Lower lobe of right lung (tissue), 2 donors: ENCODE measurements at places on chromosomes 6 and 20. TPM values are rescaled to one million over a fixed set of nuclear protein-coding genes. Genes with fewer than 3 reads are reported as not detected.

DNA sequence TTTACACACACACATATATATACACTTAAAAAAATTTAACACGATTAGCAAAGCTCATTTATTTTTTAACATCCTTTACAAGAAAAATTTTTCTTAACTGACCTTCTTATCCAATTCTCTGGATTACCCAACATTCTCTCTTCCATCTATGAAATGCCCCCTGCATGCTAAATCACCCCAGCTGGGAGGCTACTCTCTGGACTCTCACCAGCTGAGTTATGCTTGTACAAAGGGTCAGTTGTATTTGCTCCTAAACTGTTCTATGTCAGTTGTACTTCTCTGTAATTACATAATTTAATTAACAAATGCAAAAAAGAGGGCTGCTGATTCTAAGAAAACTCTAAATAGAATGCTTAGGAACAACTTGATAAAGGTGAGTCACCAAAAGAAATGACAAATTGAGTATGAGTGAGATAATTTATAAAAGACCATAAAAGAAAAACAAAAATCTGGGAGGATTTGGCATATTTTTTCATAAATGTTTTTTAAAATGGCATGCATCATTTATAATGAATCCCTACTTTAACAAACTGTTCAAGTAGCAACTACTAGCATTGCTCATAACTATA is 120.5 kb downstream of the KIF13A start:
- H3K4me1 ChIP-seq = peaks cover 38% of the 10 kb centered on the region
- H3K27me3 ChIP-seq = no peaks in the 10 kb centered on the region
- no peak overlapping the region for H3K4me3 ChIP-seq

- no peak overlapping the region for H3K4me3 ChIP-seq
- H3K36me3 ChIP-seq = no peaks in the 10 kb centered on the region
- H3K27me3 ChIP-seq = no peaks in the 10 kb centered on the region
Observed at GRCh38 chr6:36720251-36721141, 22.9 kb downstream of the RAB44 start.

DNA sequence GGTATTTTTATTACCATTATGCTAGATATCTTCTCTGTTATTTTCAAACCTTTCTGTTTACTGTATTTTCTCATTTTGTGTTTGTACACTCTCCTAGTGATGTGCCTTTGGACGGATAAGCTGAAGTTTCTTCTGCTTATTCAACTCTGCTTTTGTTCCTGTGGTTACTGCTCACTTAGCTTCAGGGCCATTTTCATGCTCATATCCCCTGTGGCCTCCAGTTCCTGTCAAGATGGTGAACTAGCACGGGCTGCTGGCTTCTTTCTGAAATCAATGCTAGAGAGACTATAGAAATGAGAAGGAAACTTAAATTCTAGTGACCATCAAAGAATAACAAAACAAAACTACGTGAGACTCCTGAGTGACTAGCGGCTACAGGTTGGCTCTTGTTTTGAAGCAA is 6.8 kb upstream of the CST8 start:
- no peaks in the 10 kb centered on the region for H3K4me1 ChIP-seq
- H3K27ac ChIP-seq = no peak overlapping the region

DNA sequence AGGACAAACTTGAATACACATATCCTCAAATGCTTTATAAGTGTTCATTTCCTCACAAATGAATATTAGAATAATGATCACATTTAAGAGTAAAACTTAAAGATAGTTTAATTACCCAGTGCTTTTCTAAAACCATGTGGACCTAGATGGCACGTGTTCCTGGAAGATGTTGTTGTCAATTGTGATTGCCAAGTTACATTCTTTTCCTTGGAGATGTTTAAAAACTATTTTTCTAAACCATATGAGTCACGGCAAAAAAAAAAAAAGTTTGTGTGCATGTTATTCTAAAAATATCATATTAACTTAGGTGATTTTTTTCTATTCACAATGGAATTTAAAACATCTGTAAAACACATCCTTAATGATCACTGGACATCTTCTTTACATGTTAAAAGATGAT is 51.1 kb downstream of the RCAN2 start:
- H3K4me3 ChIP-seq = no peak overlapping the region
- H3K27me3 ChIP-seq = no peaks in the 10 kb centered on the region
- H3K36me3 ChIP-seq = no peaks in the 10 kb centered on the region
- H3K27ac ChIP-seq = no peak overlapping the region
- no peak for DNase-seq

DNA sequence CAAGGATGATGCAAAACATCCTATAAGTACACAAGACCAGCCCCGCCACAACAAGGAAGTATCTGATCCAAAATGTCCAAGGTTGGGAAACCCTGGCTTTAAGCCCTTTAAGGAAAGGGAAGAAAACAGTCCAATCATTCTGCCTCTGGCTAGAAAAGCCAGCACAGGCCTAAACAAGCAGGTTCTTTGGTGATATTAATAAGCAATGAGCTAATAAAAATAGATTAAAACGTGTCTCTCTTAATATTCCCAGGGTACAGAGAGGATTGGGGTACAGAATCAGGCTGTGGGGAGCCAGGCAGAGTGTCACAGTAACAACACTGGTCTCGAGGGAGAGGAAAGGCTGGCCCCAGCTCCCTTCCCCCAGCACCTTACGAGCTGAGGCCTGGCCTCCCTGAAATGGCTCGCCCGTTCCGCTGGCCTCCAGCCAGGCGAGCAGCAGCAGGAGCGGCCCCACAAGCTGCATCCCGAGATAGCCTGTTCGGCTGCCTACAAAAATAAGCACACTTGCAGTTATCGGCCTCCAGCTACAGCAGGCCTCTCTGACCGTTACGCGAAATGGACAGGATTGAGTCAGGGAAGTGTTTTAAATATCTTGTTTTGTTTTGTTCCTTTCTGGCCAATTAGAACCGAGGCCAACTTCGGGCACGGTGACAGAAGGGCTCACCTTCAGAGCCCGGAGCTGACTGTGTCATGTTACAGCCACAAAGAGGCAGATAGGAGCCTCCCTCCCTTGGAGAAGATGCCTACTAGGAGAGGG is 4.0 kb upstream of the ZMYND8 start:
- peak overlapping the region; percentile 28 for H3K4me3 ChIP-seq
- no peaks in the 10 kb centered on the region for H3K36me3 ChIP-seq
- no peaks in the 10 kb centered on the region for H3K27me3 ChIP-seq

GRCh38 chr20:59775687-59776055 is 157.8 kb downstream of the SYCP2 start:
- no peak overlapping the region for H3K27ac ChIP-seq
- no peaks in the 10 kb centered on the region for H3K36me3 ChIP-seq
- no peaks in the 10 kb centered on the region for H3K27me3 ChIP-seq
- no peak overlapping the region for H3K4me3 ChIP-seq
- no peaks in the 10 kb centered on the region for H3K4me1 ChIP-seq
- DNase-seq = no peak

- no peaks in the 10 kb centered on the region for H3K36me3 ChIP-seq
- no peak overlapping the region for H3K4me3 ChIP-seq
- H3K27me3 ChIP-seq = no peaks in the 10 kb centered on the region
Observed at GRCh38 chr6:17589406-17590096, 10.6 kb upstream of the FAM8A1 start.

- no peak for DNase-seq
- H3K4me1 ChIP-seq = peaks cover 15% of the 10 kb centered on the region
- H3K4me3 ChIP-seq = no peak overlapping the region
- no peaks in the 10 kb centered on the region for H3K27me3 ChIP-seq
- no peaks in the 10 kb centered on the region for H3K36me3 ChIP-seq
Observed at GRCh38 chr20:23626040-23626620, 11.6 kb downstream of the CST3 start.

DNA sequence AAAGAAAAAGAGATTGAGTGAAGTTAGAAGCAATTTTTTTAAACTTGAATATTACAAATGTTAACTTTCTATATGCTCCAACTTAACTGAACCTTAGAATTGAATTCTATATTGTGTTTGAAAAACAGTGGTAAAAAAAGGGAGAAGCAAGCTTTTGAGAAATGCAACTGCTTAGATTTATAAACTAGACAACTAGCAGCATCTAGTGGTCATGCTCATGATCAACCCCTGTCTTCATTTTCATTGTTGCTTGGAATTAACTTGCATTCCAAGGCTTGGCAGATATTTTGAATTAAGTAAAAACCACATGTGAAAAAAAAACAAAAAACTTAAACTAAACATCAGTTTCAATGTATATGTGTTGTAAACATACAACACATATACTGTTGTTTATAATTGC is 113.1 kb downstream of the C6orf58 start:
- H3K4me3 ChIP-seq = no peak overlapping the region
- no peaks in the 10 kb centered on the region for H3K27me3 ChIP-seq
- H3K27ac ChIP-seq = no peak overlapping the region
- no peaks in the 10 kb centered on the region for H3K36me3 ChIP-seq
- no peak for DNase-seq

GRCh38 chr6:21582651-21583050 is 10.9 kb upstream of the SOX4 start:
- no peak overlapping the region for H3K4me3 ChIP-seq
- H3K27ac ChIP-seq = no peak overlapping the region
- H3K27me3 ChIP-seq = no peaks in the 10 kb centered on the region
- no peak for DNase-seq
- peaks cover 7% of the 10 kb centered on the region for H3K4me1 ChIP-seq

- H3K36me3 ChIP-seq = no peaks in the 10 kb centered on the region
- H3K27ac ChIP-seq = no peak overlapping the region
- DNase-seq = no peak
- H3K27me3 ChIP-seq = peaks cover 63% of the 10 kb centered on the region
Observed at GRCh38 chr20:63248835-63249591, 5.2 kb downstream of the NKAIN4 start.

- H3K4me1 ChIP-seq = peaks cover 13% of the 10 kb centered on the region
- DNase-seq = no peak
- no peaks in the 10 kb centered on the region for H3K36me3 ChIP-seq
- no peak overlapping the region for H3K27ac ChIP-seq
Observed at GRCh38 chr6:154448448-154449096, 61.9 kb downstream of the CNKSR3 start.

- H3K27ac ChIP-seq = no peak overlapping the region
- no peaks in the 10 kb centered on the region for H3K36me3 ChIP-seq
- DNase-seq = no peak
- no peak overlapping the region for H3K4me3 ChIP-seq
- H3K4me1 ChIP-seq = no peaks in the 10 kb centered on the region
Observed at GRCh38 chr20:14049111-14049510, 53.8 kb downstream of the MACROD2 start.

GRCh38 chr6:12258591-12259075 is 31.5 kb upstream of the EDN1 start:
- DNase-seq = no peak
- H3K27ac ChIP-seq = no peak overlapping the region
- no peaks in the 10 kb centered on the region for H3K27me3 ChIP-seq
- no peaks in the 10 kb centered on the region for H3K4me1 ChIP-seq
- no peaks in the 10 kb centered on the region for H3K36me3 ChIP-seq

GRCh38 chr6:116471531-116471930 is 10.4 kb downstream of the CALHM6 start:
- DNase-seq = no peak
- no peak overlapping the region for H3K27ac ChIP-seq
- H3K4me3 ChIP-seq = no peak overlapping the region
- no peaks in the 10 kb centered on the region for H3K27me3 ChIP-seq
- H3K4me1 ChIP-seq = peaks cover 13% of the 10 kb centered on the region

DNA sequence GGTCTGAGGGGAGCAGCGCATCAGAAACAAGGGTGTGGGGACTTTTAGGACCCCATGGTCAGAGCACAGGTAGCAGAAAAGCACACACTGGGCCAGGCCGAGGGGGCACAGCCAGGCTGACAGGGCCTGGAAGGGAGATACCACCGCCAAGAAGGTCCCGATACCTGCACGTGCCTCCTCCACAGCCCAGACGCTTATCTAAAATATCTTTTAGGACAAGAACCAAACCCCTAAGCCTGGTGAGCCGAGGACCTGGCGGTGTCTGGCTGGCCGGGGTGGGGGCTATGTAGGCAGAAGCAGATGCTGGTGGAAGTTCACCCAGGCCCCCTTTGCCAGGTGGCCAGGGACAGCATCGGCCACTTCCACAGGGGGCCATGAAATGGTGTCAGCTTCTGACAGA is 89.3 kb downstream of the CDC5L start:
- H3K27me3 ChIP-seq = no peaks in the 10 kb centered on the region
- H3K27ac ChIP-seq = no peak overlapping the region
- H3K4me1 ChIP-seq = peaks cover 7% of the 10 kb centered on the region
- DNase-seq = no peak
- no peak overlapping the region for H3K4me3 ChIP-seq

DNA sequence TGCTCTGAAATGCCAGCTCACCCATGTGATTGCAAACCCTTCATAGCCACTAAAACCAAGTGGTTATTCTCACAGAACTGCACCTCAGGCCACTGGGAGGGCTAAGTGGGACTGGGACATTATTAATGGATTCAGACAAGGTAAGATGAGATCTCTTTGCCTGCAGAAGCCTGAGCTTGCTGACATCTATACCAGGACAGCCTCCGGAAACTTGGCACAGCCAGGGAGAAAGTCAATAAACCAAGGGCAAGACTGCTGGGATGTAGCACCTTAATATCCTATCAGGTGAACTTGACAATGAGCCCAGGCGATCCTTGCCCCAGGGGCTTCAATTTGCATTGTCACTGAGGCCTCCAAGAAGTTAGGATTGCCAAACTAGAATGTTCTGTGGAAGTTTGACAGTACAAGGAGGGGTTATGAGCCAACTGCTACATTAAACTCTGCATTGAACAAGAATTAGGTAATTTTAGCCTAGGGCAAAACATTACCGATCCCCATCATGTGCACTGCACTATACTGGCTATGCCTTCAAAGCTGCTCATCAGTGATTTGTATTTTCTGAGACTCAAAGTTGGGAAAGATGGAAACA is 60.1 kb upstream of the RALGAPA2 start:
- H3K4me3 ChIP-seq = no peak overlapping the region
- no peak overlapping the region for H3K27ac ChIP-seq
- DNase-seq = no peak
- H3K27me3 ChIP-seq = no peaks in the 10 kb centered on the region

DNA sequence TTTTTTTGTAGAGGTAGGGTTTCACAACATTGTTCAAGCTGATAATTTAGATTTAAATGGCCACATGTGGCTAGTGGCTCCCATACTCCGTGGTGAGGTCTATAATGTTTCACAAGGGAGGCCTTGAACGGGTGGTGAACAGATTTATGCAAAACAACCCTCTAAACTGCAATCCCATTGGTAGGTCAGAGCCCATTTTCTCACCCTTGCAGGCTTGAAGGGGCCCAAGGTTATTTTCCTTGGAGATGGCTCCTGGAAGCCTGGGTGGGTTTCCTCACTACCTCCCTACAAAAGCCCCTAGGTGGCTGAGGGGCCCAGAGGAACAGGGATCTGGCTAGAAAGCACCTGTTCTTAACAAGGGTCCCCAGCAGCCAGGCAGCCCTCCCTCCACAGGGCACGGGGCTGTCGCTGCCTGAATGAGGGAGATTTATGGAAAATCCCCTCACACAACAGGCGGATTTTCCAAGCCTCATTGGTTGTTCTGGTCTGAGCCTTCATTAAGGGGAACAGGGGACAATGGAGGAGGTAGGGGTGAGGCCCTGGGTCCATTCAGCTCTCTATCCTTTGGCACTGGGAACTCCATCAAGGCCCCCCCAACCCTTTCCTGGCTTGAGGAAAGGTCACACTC is 64.6 kb downstream of the VEGFA start:
- peaks cover 7% of the 10 kb centered on the region for H3K4me1 ChIP-seq
- no peaks in the 10 kb centered on the region for H3K27me3 ChIP-seq
- no peak overlapping the region for H3K27ac ChIP-seq

Gene COL12A1
- 36.6 TPM for total RNA-seq

Gene EYA2
- 3.5 TPM for total RNA-seq

Gene NOX3
- total RNA-seq = not detected

Gene SLC22A2
- total RNA-seq = not detected

Gene MYT1
- total RNA-seq = not detected

Gene SNAI1
- total RNA-seq = 1.9 TPM

Gene SMLR1
- total RNA-seq = not detected

Gene TMEM244
- total RNA-seq = not detected

Gene C4B
- 162 TPM for total RNA-seq

Gene KCNQ2
- not detected for total RNA-seq

Gene L3MBTL1
- 10.5 TPM for total RNA-seq

Gene MRAP2
- total RNA-seq = 0.74 TPM

Gene RAET1L
- not detected for total RNA-seq

Gene NKX2-4
- total RNA-seq = not detected
